ENCODE measurements at places on chromosomes 7 and 10.

- peak; percentile 51 for DNase-seq
These were observed 236.6 kb upstream of the TCF7L2 start for GRCh38 chr10:112713411-112713810.

- no peak for DNase-seq
These were observed 369.8 kb upstream of the SMIM30 start for GRCh38 chr7:113487925-113488731.

DNA sequence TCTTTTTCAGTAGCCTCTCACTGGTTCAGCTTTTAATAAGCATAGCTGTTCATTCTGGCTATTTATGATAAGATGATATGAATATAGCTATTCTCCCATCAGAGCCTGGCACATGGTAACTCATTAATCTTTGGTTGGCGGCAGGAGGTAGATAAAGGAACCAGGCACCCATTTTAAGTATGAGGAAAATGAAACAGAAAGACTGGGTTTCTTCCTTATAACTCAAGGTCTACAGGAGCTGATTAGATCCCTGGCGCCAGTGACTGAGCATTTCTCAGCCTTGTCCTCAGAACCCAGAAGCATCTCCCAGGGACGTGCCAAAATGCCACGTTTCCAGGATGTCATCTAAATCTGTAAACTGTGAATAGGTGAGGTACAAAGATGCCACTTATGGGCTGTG, 141.9 kb downstream of the TCF7L2 start:
- DNase-seq, result no peak

DNA sequence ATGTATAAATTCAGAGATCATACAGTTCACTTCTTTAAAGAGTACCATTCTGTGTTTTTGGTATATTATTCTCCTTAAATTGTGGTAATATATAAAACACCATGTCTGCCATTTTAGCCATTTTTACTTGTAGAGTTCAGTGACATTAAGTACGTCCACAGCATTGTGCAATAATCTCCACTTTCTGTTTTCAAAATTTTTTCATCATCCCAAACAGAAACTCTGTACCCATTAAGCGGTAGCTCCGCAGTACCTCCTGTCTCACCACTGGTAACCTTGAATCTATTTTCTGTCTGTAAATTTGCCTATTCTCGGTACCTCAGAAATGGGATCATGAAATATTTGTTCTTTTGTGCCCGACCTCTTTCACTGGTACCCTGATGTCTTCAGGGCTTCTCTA, 60.3 kb downstream of the CAMK1D start:
- no peak for DNase-seq

DNA sequence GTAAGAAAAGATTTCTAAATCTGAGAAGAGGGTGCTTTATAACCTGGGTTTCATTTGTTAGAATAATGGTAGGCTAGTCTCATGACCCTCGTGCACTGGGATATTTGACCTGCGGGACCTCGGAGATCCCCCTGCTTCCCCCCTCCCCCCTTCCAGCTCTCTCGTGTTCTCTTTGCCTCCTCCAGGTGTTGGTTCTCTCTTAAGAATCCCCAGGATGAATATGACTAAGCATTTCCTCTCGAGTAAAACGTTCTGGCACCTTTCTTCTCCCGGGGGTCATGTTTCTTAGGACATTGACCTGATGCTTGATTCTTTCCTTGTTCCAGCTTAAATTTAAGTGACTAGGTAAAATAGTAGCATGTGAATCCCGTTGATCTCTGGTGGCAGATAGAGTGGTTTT, 71.2 kb downstream of the SHH start:
- DNase-seq, result no peak

DNA sequence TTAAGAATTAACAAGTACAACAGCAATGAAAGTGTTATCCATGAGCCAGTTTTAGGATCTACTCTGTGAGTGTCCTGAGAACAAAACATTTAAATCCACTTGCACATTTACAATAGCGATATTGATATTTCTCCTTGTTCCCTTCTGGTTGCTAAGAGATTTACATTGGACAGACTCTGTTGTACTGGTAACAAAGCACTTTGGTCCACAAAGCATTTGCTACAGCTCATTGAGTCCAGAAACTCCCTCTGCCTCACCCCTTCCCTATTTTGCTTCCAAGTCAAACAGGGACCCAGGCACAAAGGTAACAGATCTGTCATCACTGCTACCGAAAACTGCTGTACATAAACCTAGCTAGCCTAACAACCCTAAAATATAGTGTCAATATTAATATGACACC, 2.1 kb downstream of the ANK3 start:
- DNase-seq, result no peak

DNA sequence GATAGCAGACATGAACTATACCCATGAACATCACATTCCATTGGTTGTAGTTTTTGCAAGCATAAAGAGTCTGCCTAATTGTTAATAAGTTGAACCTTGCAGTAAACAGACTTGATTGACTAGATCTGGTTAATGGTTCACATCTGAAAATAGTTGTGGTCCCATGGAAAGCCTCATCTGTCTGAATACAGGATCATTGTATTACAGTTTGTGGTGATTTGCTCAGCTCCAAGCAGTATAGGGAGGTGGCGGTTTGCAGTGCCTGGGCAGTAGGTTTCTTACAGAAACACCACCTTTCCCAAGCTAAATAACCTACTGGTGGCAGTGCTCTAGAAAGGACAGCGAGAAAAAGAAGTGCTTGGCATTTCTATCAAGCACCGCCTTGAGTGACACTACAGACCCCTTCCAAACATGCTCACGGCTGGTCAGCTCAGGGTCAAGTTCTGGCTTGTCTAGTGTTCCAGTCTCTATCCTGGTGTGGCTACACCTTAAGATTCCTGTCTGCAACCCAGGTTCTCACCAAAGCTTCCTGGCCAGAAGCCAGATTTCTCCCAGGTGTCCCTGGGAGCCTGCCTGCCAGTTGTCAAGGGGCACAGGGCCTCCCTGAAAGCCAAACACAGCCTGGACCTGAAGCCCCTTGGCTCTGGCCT, 119.9 kb downstream of the FANK1 start:
- no peak for DNase-seq

DNA sequence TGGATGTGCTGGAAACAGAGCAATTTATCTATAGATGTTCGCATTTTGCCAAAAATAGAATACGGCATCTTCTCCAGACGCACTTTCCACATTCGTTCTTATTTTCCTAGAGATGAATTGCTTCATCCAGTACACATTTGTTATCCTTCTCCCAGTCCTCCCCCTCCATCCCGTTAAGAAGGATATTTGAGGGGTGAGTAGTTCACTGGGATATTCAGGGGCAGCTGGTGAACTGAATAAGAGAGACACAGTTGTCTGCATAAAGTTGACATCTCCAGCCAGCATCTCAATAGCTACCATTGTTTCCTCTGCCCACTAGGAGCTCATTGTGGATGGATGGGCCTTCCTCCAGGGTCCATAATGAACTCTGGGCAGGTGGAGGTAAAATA, 456.8 kb upstream of the NRP1 start:
- DNase-seq, result no peak

DNA sequence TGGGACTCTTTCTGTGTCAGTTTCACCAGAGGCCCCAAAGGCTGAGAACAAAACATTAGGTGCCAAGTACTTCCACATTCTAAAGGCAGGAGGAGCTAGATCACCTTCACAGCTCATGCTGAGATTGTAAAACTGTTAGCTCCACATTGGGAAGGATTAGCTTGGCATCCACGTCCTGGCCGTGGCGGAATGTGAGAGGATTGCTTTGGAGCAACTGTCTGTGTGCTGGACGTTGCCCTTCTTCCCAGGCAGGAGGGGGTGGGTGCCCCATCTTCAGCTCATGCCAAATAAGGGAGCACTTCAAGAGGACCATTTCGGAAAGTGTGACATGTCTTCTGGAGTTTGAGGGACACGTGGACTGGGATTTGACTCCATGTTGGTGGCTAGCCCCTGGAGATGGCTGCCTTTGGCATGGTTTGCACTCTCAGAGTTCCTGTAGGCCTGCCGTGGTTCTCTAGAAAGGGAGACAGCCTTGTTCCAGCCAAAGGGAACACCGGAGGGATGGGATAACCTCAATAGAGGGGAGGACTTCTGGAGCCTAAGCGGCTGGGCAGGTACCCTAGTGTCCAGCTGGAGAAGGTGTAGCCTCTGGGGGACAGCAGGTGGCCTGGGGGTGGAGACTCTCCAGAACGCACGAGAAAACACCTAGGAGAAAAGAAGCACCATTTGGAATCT, 19.9 kb upstream of the FMC1 start:
- DNase-seq, result peak; percentile 40

- DNase-seq, result no peak
These were observed 280.9 kb downstream of the FGFR2 start for GRCh38 chr10:121317374-121317773.

- no peak for DNase-seq
These were observed 173.3 kb downstream of the RNLS start for GRCh38 chr10:88409824-88410223.

GRCh38 chr7:120293027-120293426, 20.1 kb downstream of the KCND2 start:
- no peak for DNase-seq

GRCh38 chr7:14936554-14936953, 34.0 kb upstream of the DGKB start:
- DNase-seq, result peak; percentile 35

GRCh38 chr10:36676321-36676720, 449.1 kb upstream of the ANKRD30A start:
- no peak for DNase-seq

GRCh38 chr10:97081621-97082235, 104.0 kb downstream of the SLIT1 start:
- peak; percentile 62 for DNase-seq

- no peak for DNase-seq
These were observed 7.7 kb downstream of the MACROH2A2 start for GRCh38 chr10:70060389-70060788.

- DNase-seq, result peak; percentile 81
These were observed 568.3 kb downstream of the INHBA start for GRCh38 chr7:41134300-41135255.

DNA sequence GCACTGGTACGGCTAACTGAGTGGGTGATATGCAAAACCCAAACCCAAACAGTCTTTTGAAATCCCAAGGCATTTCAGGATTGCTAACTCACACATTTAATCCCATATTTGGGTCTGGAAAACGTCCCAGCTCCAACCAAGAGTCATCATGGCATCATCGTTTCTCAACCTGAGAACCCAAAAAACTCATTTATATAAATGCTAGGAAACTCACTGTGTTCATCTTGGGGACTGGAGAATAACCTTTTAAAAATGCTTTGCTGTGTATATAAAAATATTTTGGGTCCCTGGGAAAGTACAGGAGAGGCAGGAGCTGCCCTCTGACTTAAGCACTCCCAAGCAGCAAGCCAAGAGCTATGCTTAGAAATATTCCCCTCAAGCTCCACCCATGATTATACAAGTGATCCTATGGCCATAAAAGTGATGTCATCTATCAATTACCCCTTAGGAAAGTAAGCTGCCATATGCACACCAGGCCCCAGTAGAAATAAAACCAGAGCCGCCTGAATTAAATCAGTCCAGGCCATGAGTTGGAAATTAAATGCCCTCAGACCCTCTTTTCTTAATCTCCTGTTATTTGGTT, 352.1 kb downstream of the FRMD4A start:
- DNase-seq, result peak; percentile 98

GRCh38 chr10:69804775-69805174, 3.1 kb downstream of the COL13A1 start:
- no peak for DNase-seq

DNA sequence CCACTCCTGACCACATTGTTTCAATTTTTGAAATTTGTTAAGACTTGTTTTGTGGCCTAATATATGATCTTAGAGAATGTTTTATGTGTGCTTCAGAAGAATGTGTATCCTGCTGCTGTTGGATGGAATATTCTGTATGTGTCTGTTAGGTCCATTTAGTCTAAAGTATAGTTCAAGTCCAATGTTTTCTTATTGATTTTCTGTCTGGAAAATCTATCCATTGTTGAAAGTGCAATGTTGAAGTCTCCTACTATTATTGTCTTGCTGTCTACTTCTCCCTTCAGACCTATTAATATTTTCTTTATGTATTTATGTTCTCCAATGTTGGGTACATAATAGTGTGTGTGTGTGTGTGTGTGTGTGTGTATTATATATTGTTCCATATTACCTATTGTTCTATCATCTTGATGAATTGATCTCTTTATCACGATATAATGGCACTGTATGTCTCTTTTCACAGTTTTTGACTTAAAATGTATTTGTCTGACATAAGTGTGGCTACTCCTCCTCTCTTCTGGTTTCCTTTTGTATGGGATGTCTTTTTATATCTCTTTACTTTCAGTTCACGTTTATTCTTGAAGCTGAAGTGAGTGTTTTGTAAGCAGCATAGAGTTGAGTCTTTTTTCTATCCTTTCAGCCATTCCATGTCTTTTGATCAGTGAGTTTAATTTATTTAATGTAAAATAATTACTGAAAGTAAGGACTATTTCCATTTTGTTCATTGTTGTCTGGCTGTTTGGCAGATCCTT, 61.3 kb downstream of the AKR1D1 start:
- DNase-seq, result no peak

DNA sequence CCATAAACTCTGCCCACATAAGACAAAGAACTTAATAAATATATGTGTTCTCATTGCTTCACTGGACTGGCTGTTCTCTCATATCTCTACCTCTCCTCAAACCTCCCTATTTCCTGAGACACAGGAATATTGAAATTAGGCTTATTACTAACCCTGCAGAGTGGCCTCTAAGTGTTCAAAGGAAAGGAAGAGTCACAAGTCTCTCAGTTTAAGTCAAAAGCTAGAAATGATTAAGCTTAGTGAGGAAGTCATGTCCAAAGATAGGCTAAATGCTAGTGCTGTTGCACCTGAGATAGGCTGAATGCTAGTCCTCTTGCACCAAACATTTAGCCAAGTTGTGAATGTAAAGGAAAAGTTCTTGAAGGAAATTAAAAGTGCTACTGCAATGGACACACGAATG, 41.1 kb downstream of the GNAI1 start:
- no peak for DNase-seq

GRCh38 chr10:118045837-118046394, 825 bp downstream of the RAB11FIP2 start:
- DNase-seq, result peak; percentile 65

- no peak for DNase-seq
These were observed 82.0 kb downstream of the PLPP4 start for GRCh38 chr10:120539076-120539475.

- DNase-seq, result no peak
These were observed 218.3 kb downstream of the TRIL start for GRCh38 chr7:28739826-28740225.

GRCh38 chr10:34078745-34079470, 736.2 kb downstream of the PARD3 start:
- peak; percentile 19 for DNase-seq

GRCh38 chr10:122102146-122102868, 113.3 kb downstream of the TACC2 start:
- DNase-seq, result no peak
